ENCODE measurements at places on chromosomes 2 and 18.
A peak's percentile ranks its signal among the peaks of the same experiment; 100 is the strongest.

DNA sequence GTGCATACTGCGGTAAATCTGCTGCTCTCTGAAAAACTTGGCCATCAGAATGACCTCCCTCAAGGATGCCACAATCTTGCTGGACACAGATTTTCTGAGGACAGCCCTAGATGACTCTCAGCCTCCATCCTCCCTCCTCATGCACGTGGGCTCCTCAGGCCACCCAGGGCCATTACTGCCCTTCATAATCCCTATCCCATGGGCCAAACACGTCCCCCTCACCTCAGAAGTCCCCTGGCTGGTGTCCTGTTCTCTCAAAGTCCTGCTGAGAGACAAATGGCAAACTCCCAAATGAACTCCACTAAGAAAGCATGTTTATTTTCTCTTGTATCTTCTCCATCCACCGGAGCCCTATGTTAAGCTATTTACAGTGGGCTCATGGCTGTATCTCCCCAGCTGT, 125.7 kb downstream of the MRO start:
- no peak for DNase-seq

GRCh38 chr18:79123948-79124347, 54.8 kb downstream of the ATP9B start:
- peak; percentile 28 for DNase-seq

- peak; percentile 60 for DNase-seq
These were observed 36.2 kb downstream of the PNO1 start for GRCh38 chr2:68193787-68194372.

GRCh38 chr2:88071365-88071764, 3.7 kb downstream of the SMYD1 start:
- DNase-seq, result no peak

GRCh38 chr18:77047803-77048419, 84.7 kb downstream of the MBP start:
- DNase-seq, result no peak
